Head of caudate nucleus (tissue), 42 donors: ENCODE measurements at places on chromosomes 16 and 17.

GRCh38 chr17:55321427-55322060, 56.8 kb downstream of the HLF start:
- DNase-seq, result no peak

DNA sequence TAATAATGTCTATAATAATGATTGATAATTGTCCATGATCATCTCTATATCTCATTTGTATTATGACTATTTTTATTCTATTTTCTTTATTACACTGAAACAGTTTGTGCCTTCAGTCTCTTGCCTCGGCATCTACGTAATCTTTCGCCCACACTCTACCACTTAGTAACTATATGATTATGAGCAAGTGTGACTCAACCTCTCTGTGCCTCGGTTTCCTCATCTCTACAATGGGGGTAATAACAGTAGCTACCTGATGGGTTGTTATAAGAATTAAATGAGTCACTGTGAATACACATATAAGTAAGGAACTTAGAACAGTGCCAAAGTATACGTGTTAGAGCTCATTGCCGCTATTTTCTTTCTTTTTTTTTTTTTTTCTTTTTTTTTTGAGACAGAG, 3.7 kb upstream of the SLC16A11 start:
- no peak for DNase-seq

- DNase-seq, result no peak
Observed at GRCh38 chr17:1557355-1558095, 5.1 kb downstream of the PITPNA start.

DNA sequence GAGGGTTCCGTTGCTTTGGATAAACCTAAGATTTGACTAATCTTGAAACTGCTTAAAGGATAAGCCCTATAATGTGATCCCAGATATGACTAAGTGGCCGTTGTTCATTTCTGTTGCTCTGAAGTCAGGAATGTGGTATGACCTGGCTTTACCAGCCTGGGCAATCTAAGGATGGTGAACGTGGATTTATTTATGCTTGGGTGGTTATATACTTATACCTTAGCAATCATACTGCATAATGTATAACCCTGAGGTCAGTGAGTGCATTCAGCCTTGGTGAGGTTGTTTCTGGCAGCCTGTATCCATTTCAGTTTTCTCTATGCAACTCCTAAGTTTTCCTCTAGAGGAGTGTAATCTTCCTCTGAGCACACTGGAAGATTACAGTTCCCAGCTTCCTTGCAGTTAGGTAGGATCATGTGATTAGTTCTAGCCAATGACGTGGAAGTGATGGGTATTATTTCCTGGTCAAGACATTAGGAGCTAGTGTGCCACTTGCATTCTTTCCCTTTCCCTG, 41.9 kb downstream of the FTO start:
- no peak for DNase-seq

DNA sequence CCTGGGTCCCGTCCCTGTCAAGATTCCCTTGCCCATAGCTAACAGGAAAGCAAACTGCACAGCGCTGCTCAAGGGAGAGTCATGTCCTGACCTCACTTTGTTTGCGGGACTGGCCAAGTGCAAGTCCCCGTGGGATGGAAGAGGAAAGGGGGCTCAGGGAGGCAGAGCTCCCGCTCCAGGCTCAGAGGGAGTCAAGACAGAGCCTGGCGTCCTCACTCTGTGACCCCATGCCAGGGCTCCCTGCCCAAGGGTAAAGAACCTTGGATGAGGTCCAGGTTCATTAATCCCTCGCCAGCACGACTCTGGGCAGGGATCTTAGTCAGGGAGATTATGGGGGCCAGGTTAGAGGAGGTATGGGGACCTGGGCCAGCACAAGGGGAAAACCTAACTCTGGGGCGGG, 51.5 kb upstream of the CBX4 start:
- DNase-seq, result no peak

DNA sequence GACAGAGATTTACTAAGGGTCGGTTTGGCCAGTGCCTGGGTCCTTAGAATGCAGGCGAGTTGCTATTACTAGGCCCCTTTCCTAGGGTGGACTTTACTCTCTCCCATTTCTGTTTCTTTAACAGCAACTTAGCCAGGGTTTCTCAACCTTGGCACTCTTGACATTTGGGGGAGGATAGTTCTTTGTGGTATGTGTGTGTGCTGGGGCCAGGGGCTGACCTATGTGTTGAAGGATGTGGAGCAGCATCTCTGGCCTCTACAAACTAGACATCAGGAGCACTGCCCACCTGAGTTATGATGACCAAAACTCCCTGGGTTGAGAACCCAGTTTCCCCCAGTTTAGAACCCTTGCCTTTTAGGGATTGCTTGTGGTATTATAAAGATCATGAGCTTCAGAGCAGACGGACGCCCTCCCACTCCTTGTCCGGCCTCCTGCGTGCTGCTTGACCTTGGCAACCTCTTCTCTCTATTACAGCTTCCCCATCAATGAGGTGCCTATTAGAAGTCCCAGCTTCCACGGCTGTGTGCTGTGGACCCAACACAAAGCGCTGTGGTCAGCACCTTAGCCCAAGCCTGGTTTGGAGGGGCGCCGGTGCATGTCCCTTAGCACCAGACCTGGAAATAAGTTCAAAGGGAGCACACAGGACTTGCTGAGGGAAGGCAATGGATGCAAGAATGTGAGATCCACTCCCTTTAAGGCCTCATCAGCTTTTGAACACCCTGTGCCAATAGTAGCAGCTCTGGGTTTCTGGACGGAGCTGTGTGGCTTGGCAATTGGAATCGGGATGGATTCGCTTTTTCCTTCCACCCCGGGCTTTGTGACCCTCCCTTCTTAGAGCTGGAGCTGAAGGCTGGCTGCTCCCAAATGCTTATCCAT, 239.2 kb upstream of the MAF start:
- no peak for DNase-seq

DNA sequence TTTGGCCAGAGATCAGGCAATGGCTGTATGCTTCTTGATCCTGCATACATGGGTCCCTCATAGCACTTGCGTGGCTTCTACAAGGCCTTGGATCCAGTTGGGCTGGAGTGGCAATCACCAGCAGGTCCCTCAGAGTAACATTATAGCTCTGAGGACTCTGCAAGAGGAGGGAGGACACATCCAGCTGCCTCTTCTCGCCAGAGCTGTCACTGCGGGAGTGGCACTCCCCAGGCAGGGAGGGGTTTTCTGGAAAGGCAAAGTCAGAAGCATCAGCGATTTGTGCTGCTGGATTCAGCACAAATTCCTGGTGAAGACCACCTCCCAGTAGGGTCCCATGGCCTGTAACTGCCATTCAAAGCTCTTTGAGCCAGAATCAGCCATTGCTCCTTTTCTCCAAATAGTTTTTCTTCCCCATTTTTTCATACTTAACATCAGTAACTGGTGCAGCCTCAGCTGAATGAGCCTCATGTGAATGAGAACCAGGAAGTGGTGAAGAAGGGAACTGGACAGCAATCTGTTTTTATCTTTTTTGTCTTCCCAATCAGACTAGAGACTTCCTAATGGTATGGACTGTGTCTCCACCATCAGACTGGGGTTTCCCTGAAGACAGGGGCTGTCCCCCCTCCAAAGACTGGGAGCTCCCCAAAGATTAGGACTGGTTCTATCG, 40.6 kb upstream of the HOXB13 start:
- no peak for DNase-seq

DNA sequence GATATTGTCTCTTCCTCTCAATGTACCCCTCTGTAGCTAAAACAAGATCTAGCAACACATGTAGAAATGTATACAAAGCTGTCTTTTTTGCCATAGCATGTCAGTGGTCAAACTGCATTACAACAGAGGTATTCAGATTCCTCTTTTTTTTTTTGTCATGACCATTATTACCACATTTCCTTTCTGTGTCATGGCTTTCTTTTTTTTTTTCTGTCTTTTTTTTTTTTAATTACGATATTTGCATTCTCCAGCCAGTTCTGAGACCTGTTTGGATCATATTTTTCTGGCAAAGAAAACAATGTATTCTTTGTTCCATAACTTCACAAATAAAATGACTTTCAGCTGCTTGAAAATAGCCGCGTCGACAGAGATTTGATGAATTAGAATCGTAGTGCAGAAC, 27.4 kb upstream of the CAPNS2 start:
- no peak for DNase-seq

- DNase-seq, result no peak
Observed at GRCh38 chr16:11020388-11020787, 76.0 kb downstream of the CLEC16A start.

- DNase-seq, result no peak
Observed at GRCh38 chr17:80619535-80620235, 75.0 kb downstream of the RPTOR start.

DNA sequence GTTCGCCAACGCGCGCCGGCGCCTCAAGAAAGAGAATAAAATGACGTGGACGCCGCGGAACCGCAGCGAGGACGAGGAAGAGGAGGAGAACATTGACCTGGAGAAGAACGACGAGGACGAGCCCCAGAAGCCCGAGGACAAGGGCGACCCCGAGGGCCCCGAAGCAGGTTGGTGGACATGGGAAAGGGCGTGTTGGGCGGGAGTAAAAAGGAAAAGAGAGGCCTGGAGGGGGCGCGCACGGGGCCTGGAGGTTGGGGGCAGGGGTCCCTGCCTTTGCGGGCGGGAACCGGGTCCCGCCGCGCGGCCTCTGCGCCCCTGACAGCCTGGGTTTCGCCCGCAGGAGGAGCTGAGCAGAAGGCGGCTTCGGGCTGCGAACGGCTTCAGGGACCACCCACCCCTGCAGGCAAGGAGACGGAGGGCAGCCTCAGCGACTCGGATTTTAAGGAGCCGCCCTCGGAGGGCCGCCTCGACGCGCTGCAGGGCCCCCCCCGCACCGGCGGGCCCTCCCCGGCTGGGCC, 2.1 kb downstream of the IRX5 start:
- no peak for DNase-seq

DNA sequence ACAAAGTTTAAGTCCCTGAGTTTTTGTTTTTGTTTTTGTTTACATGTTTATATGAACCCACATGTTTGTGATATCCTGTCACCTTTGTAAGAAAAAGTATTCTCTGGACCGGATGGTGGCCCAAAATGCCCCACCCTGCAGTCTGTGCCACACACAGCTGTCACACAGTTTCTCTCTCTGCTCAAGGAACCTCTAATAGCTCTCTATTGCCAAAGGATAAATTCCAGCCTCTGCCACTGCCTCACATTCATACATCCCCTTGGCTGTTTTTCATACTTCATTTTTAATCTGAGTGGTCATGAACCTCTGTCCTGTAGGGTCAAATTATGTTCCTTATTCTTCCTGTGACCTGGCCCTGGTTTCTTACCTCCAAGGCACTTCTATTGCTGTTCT, 520.3 kb upstream of the CDH5 start:
- no peak for DNase-seq

DNA sequence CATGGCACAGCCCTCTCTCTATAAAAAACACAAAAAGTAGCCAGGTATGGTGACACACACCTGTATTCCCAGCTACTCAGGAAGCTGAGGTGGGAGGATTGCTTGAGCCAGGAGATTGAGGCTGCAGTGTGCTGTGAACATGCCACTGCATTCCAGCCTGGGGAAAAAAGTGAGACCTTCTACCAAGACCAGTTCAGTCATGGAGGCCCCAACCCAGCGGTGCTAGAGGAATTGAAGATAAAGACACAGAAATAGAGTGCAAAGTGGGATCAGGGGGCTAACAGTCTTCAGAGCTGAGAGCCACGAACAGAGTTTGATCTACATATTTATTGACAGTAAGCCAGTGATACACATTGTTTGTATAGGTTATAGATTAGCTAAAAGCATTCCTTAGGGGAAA, 15.6 kb upstream of the CCL8 start:
- DNase-seq, result no peak

DNA sequence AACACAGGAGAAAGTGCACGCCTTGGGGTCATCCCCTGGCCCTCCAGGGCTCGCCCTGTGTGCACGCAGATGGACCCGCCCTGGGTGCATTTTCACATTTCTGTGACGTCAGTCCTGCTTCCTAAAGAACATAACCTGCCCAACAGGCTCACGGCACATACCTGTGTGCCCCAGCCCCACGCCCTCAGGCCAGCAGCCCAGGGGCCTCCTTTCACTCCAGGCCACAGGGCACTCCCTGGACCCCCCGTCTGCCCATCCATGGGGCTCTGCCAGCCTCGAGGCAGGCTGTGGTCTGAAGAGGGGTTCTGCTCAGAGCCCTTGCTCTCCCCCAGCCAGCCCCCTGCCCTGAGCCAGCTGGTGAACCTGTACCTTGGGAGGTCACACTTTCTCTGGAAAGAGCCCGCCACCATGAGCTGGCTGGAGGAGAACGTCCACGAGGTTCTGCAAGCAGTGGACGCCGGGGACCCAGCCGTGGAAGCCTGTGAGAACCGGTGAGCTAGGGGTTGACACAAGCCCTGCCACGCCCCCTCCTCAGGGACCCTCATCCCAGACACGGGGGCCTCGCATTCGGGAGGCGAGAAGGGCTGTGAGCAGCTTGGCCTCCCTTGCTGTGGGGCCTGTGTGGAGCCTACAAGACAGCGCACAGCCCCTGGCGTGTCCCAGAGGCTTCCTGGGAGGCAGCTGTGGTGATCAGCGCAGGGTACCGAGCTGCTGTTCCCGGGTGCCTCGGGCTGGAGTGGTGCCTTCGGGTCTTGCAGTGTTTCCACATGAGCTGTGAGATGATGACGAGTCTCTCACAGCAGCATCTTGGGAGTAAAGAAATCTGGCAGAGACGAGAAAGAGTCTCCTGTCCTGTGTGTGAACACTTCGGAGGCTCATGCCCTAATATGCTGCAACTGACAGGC, 13.8 kb upstream of the MC1R start:
- no peak for DNase-seq

DNA sequence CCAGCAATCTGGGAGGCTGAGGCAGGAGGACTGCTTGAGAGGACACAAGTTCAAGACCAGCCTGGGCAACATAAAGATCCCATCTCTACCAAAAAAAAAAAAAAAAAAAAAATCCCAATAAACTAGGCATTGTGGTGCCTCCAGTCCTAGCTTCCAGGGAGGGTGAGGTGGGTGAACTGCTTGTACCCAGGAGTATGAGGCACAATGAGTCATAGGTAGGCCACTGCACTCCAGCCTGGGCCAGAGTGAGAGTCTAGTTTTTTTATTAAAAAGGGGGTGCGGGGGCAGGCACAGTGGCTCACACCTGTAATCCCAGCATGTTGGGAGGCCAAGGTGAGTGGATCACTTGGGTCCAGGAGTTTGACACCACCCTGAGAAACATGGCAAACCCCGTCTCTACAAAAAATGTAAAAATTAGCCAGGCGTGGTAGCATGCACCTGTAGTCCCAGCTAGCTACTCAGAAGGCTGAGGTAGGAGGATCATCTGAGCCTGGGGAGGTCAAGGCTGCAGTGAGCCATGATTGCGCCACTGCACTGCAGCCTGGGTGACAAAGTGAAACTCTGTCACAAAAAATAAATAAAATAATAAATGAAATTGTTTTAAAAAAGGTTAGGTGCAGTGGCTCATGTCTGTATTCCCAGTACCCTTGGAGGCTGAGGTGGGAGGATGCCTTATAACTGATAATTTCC, 7.8 kb upstream of the CHST6 start:
- DNase-seq, result no peak

GRCh38 chr16:11640987-11641817, 27.1 kb upstream of the SNN start:
- no peak for DNase-seq
